ENCODE measurements at places on chromosomes 5 and 9. TPM values are rescaled to one million over a fixed set of nuclear protein-coding genes. Genes with fewer than 3 reads are reported as not detected.
A peak's percentile ranks its signal among the peaks of the same experiment; 100 is the strongest.

- DNase-seq = no peak
These were observed 269.8 kb downstream of the NR3C1 start for GRCh38 chr5:143133721-143134120.

ABLIM3 gene
- total RNA-seq = not detected

- DNase-seq = peak; percentile 50
These were observed 4.9 kb downstream of the AKNA start for GRCh38 chr9:114382699-114383520.

DNA sequence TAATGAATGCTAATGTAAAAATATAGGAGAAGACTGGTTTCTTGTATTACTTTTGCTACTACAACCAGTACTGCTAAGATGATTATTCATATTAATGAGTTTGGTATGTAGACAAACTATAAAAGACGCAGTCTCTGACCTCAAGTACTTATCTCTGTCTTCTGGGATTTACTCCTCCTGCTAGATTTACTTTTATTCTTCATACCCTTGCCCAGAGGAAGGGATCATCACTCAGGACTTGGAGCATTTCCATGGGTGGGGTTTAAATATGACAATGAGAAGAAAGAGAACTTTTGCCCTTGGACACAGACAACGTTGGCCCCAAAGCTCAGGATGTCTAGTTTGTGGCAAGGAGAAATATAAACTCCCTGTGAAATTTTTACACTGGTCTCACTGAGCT is 126.1 kb downstream of the BNC2 start:
- DNase-seq = no peak

- DNase-seq = no peak
These were observed at the start of gene CTNND2 for GRCh38 chr5:11904265-11904906. TSS of gene CTNND2 (minus strand) at chr5:11904446. CDS start at chr5:11903853, 593 bp downstream.
